ENCODE measurements at places on chromosomes 7 and 10. TPM values are rescaled to one million over a fixed set of nuclear protein-coding genes. Genes with fewer than 3 reads are reported as not detected.

KCNIP2 gene
- total RNA-seq, result 4.1 TPM

STOX1 gene
- total RNA-seq, result 0.12 TPM

DGKI gene
- total RNA-seq, result 0.26 TPM

MCU gene
- 14.4 TPM for total RNA-seq

CDHR1 gene
- total RNA-seq, result 0.12 TPM
